ENCODE measurements at places on chromosomes 1 and 21. TPM values are rescaled to one million over a fixed set of nuclear protein-coding genes. Genes with fewer than 3 reads are reported as not detected.

DNA sequence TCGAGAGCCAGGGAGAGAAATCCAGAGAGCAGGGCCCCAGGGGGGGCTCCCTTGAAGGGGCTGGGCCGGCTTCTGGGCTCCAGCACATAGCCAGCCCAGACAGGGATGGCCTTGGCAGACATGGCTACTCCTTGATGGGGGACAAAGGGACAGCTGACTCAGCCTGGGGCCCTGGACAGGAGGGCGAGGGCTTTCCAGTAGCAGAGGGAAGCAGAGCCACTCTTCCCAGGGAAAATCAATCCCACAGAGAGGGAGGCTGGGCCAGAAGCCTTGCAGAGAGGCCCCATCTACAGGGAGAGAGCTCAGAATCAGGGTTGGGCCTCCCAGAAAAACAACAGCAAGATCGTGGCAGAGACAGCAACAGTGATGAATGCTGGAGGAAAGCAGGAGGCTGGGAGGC lies 15.6 kb downstream of the IGFN1 start:
- DNase-seq: no peak

The LENEP gene
- not detected for total RNA-seq

The TNFSF4 gene
- total RNA-seq: 2.7 TPM

The ASPM gene
- 57.8 TPM for total RNA-seq

All from Daoy (cell line).